ENCODE measurements at places on chromosomes 7 and 10. TPM values are rescaled to one million over a fixed set of nuclear protein-coding genes. Genes with fewer than 3 reads are reported as not detected.

The ZNF487 gene
- 23.7 TPM for total RNA-seq

- no peak for DNase-seq
- H3K4me1 ChIP-seq, result no peaks in the 10 kb centered on the region
- no peak overlapping the region for H3K4me3 ChIP-seq
- no peak overlapping the region for H3K27ac ChIP-seq
- peaks cover 14% of the 10 kb centered on the region for H3K27me3 ChIP-seq
These were observed 11.4 kb upstream of the TWIST1 start for GRCh38 chr7:19128856-19129255.

The RNLS gene
- total RNA-seq, result 22.9 TPM

DNA sequence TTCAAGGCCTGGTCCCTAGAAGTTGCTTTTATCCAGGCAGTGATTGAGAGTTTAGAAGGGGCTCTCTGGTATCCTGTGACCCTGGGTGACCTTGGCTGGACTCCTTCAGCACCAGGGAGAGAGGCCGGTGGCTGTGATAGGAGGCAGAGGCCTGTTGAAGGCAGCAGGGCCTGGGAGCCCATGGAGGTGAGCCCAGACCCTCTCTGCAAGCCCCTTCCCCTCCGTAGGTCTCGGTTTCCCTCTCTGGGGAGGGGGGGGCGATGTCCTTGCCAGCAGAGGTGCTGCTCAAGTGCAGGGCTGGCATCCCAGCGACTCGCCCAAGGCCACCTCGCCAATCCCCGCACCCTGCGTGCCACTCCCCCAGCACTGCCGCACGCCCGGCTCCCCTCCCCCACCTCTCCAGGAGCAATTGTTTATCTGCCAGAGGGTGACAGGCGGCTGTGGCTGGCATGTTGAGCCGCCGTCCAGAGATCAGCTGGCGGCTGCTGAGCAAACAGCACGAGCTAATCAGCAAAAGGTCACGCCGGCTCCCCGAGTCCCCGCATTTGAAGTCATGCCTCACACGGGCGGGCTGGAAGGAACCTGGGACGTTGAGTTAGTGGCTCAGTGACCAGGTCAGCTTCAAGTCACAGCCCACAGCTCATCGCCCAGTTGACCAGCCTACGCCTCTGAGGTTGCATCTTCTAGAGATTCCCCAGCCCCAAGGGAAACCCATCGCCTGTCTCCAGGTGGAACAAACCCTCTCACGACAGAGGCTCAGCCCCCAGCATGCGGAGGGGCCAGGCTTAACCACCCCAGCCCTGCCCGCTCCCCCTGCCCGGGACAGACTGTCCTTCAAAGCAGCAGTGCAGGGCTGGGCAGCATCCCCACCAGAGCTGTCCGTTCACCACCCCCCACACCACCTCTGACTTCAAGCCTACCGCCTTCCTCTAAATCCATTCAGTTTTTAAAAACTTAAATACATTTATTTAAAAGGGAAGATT lies 43.7 kb downstream of the ELFN1 start:
- H3K36me3 ChIP-seq, result no peaks in the 10 kb centered on the region
- peaks cover 17% of the 10 kb centered on the region for H3K27me3 ChIP-seq
- DNase-seq, result no peak
- H3K27ac ChIP-seq, result no peak overlapping the region

- H3K36me3 ChIP-seq, result no peaks in the 10 kb centered on the region
- no peaks in the 10 kb centered on the region for H3K27me3 ChIP-seq
- no peak for DNase-seq
- no peak overlapping the region for H3K27ac ChIP-seq
- no peaks in the 10 kb centered on the region for H3K4me1 ChIP-seq
These were observed 513.6 kb downstream of the HTR7 start for GRCh38 chr10:90344226-90344625.

The CFAP58 gene
- not detected for total RNA-seq

- no peaks in the 10 kb centered on the region for H3K36me3 ChIP-seq
- H3K27me3 ChIP-seq, result no peaks in the 10 kb centered on the region
- H3K4me1 ChIP-seq, result no peaks in the 10 kb centered on the region
These were observed 219.2 kb upstream of the BMPER start for GRCh38 chr7:33685981-33686683.

DNA sequence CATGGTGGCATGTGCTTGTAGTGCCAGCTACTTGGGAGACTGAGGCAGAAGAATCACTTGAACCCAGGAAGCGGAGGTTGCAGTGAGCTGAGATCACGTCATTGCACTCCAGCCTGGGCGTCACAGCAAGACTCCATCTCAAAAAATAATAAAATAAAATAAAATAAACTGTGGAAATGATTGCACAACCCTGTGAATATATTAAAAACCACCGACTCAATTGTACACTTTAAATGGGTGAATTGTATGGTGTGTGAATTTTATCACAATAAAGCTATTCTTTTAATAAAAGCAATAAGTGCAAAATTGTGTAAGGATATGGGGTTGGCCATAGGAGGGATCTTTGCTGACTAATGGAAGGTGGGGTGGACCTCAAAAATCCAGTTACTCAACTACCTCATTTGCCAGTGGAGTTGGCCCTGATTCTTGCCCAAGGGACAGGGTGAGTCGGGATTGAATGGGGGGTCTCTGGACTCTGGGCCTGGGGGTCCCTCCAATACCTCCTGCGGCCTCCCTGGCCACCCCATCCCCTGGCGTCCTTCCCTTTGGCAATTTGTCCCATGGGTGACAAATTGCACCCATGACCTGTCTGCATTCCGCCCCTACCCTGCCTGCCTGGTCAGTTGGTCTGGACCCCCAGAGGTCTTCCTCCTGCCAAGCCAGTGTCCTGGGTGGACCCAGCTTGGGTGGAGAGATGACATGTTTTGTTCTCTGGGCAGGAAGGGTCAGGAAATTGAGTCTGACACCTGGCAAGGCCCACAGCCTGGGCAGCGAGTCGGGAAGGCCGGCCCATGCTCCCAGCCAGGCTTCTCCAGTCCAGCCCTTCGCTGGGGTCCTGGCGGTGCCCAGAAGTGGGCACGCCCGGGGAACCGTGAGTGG lies 61.7 kb upstream of the ELN start:
- no peak for DNase-seq
- H3K27me3 ChIP-seq, result no peaks in the 10 kb centered on the region
- H3K4me3 ChIP-seq, result no peak overlapping the region
- no peak overlapping the region for H3K27ac ChIP-seq
- no peaks in the 10 kb centered on the region for H3K36me3 ChIP-seq

GRCh38 chr10:108003061-108003460 lies 838.6 kb upstream of the SORCS1 start:
- H3K27me3 ChIP-seq, result no peaks in the 10 kb centered on the region
- no peaks in the 10 kb centered on the region for H3K4me1 ChIP-seq
- no peaks in the 10 kb centered on the region for H3K36me3 ChIP-seq
- DNase-seq, result no peak
- H3K27ac ChIP-seq, result no peak overlapping the region
- H3K4me3 ChIP-seq, result no peak overlapping the region

- H3K27ac ChIP-seq, result no peak overlapping the region
- H3K36me3 ChIP-seq, result no peaks in the 10 kb centered on the region
- H3K27me3 ChIP-seq, result no peaks in the 10 kb centered on the region
- DNase-seq, result no peak
These were observed 12.4 kb downstream of the PAPOLB start for GRCh38 chr7:4849390-4849789.

DNA sequence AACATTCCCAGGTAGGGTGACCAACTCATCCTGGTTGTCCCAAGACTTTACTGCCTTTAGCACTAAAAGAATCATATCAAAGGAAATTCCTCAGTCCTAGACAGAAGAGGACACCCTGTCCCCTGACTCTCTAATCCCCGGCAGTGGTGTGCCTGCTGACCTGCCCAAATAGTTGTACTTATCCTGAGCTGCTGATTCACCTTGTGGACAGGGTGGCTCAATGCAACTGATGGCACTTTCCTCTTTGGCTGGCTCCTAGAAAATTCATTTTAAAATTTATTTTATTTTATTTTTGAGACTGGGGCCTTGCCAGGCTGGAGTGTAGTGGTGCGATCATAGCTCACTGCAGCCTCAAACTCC lies 111.7 kb downstream of the JCAD start:
- no peak for DNase-seq
- H3K27ac ChIP-seq, result no peak overlapping the region
- no peaks in the 10 kb centered on the region for H3K27me3 ChIP-seq

DNA sequence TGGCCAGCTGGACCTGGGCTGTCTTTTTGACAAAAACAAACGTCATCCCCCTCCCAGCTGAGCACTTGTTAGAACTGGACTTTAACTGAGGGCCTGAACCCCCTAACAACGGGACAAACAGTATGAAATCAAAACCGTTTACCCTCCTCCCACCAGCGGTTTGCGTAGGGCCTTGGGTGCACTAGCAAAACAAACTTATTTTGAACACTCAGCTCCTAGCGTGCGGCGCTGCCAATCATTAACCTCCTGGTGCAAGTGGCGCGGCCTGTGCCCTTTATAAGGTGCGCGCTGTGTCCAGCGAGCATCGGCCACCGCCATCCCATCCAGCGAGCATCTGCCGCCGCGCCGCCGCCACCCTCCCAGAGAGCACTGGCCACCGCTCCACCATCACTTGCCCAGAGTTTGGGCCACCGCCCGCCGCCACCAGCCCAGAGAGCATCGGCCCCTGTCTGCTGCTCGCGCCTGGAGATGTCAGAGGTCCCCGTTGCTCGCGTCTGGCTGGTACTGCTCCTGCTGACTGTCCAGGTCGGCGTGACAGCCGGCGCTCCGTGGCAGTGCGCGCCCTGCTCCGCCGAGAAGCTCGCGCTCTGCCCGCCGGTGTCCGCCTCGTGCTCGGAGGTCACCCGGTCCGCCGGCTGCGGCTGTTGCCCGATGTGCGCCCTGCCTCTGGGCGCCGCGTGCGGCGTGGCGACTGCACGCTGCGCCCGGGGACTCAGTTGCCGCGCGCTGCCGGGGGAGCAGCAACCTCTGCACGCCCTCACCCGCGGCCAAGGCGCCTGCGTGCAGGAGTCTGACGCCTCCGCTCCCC lies at the start of gene IGFBP1:
TSS of gene IGFBP1 (plus strand) at position 304 of the 808 bp plus-strand sequence. CDS start at position 469, 165 bp downstream.
- DNase-seq, result no peak
- H3K27me3 ChIP-seq, result no peaks in the 10 kb centered on the region
- no peaks in the 10 kb centered on the region for H3K36me3 ChIP-seq

DNA sequence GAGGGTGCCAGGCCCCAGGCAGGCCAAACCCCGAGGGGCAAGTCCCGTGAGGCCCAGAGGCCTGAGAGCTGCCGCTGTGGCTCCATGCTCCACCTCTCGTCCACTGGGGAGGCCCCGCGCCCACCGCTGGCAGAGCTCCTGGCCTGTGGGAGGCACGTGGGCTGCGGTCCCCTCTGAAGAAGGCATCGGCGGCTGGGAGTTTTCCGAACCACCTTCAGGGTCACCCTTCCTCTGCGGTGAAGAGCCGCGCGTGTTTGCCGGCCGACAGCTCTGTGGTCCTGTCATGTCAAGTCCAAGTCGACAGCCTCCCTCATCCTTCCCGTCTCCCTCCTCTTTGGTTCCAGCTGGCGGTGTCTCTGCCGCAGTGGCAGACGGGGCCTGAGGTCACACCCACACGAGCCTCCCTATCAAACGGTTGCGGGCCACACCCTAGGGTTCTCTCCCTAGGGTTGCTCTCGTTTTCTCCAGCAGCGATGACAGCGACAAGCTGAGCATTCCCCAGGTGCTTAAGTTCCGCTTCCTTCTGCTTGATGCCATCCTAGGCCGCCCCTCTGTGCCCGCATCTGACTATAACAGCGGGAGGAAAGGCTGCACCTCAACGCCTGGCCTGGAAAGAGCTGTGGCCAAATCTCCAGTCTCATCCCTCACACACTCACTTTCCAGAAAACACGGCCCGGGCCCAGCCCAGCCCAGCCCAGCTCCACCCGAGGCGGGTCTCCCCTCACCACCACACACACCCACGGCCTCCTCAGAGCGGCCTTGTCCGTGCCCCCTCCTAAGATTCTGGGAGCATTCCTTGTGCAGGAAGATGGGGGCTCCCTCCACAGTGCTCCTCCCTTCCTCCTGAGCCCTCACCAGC lies 185.0 kb downstream of the ELFN1 start:
- H3K36me3 ChIP-seq, result peaks cover 16% of the 10 kb centered on the region
- H3K27me3 ChIP-seq, result no peaks in the 10 kb centered on the region
- no peaks in the 10 kb centered on the region for H3K4me1 ChIP-seq

The IRF5 gene
- total RNA-seq, result 28.8 TPM

The RINT1 gene
- total RNA-seq, result 15.3 TPM

DNA sequence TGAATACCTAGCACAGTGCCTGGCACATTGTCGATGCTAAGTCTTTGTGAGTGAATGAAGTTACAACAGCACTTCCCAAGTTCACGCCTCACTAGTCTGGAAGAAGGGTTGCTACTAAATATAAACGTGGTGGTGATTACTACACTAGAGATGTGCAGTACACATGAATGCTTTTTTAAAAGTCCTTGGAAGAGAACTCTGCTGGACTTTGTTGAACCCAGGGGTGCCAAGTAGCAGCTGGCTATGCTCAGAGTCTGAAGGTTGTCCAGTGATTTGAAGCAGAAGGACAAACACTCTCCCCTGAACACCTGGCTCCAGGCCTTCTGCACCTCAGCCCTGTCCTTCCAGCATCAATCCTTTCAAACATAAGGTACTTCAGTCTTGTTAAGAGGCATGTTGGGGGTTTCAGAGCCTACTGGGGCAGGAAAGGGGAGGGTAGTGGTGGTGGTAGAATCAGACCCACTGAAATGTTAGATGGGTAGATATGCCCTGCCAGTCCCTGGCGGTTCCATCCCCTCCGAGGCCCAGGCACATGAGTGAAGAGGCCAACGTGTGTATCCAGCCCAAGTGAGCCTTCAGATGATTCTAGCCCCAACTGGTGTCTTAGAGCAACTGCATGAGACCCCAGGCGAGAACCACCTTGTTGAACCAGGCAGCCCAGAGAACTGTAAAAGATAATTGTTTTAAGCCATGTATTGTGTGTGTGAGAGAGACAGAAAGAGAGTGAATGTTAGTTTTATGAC lies 94.4 kb downstream of the TAX1BP1 start:
- no peaks in the 10 kb centered on the region for H3K27me3 ChIP-seq
- H3K4me3 ChIP-seq, result no peak overlapping the region
- no peak overlapping the region for H3K27ac ChIP-seq
- no peak for DNase-seq

DNA sequence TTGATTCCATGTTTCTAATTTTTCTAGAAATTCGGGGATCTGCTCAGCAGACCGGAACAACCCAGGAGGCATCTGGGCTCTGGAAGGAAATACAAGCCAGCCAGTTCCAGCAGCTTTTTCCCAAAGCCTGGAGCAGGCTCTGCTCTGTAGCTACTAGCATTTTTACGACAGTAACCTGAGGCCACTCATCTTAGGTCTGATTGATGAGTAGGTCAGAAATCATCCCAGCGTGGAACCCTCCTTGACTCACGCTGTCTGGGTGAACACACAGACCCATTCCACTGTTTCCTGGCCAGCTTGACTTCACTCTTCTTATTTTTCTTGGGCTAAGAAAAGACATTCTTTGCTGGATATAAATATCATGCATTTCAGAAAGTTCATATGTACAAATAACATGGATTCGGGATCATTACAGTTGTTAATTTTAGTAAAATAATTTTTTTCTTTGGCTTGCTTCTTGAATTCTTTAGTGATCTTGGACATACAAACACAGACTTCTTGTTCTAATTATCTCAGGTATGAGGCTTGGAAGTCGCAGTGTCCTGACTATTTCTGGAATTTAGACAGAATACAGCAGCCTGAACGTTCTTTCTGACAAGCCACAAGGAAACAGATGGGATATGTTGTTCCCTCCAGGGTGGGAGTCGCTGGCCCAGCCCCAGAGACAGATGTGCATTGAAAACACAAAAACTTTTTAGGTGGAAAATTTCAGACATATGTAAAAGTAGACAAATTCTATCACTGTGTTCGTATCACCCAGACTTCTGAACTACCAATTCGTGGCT lies 54.6 kb upstream of the PITRM1 start:
- H3K36me3 ChIP-seq, result no peaks in the 10 kb centered on the region
- DNase-seq, result no peak
- H3K27me3 ChIP-seq, result no peaks in the 10 kb centered on the region
- H3K27ac ChIP-seq, result no peak overlapping the region
- no peak overlapping the region for H3K4me3 ChIP-seq

GRCh38 chr7:114419441-114420272 lies 5.0 kb downstream of the FOXP2 start:
- H3K36me3 ChIP-seq, result no peaks in the 10 kb centered on the region
- no peak for DNase-seq
- H3K4me3 ChIP-seq, result no peak overlapping the region
- H3K27ac ChIP-seq, result no peak overlapping the region
- peaks cover 16% of the 10 kb centered on the region for H3K4me1 ChIP-seq

Measured in tibial nerve (tissue), 4 donors.